ENCODE measurements at places on chromosomes 12 and 14.

GRCh38 chr14:100450049-100450448 is 126.9 kb downstream of the SLC25A47 start:
- DNase-seq, result no peak

- no peak for DNase-seq
Observed at GRCh38 chr14:33356181-33356580, 417.5 kb downstream of the NPAS3 start.

DNA sequence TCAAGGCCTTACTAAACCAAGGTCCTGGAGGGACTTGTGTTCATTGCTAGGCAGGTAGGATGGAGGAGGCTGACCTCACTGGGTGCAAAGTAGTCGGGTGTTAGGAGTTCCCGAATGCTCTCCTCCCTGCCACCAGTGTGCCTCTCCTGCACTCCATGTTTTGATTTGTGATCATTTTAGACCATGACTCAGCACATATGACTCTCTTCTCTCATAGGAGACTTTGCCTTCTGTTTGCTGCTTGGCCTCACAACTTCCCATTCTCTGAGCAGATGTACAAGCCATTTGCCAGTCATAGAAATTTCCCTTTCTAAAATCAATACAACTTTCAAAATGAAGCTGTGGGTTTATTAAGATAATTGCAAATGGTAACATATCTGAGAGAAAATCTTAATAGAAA is 46.6 kb upstream of the LRIG3 start:
- no peak for DNase-seq

- DNase-seq, result no peak
Observed at GRCh38 chr12:128823216-128823915, 392 bp downstream of the SLC15A4 start.

GRCh38 chr12:29519585-29520182 is 22.2 kb upstream of the OVCH1 start:
- DNase-seq, result no peak

DNA sequence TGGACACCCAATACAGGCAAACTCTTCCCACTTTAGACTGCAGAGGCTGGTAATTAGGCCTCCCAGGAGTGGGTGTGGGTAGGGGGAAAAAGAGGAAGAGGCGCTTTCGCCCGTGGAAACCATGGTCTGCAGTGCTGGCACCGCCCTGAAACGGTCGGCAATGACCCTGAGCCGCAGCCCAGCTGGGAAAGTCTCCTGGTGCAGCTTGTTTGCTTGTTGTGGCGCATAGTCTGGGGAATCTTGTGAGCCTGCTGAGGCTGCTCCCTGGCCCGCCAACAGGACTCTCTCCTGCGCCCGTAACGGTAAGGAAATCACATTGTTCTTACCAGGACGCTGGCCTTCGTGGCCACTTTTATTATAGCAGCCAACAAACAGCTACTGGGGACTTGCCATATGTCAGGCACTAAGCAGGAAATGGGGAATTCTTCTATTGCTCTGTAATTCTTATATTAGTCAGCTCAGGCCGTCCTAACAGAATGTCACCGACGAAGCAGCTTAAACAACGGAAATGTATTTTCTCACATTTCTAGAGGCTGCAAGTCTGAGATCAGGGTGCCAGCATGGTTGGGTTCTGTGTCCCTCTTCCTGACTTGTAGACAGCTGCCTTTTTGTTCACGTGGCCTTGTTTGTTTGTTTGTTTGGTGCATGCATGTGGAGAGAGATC is 52.5 kb upstream of the RIN3 start:
- DNase-seq, result no peak

GRCh38 chr12:9699898-9700605 is 30.5 kb downstream of the CLEC2D start:
- no peak for DNase-seq

- DNase-seq, result no peak
Observed at GRCh38 chr12:60980558-60980957, 1279.6 kb upstream of the USP15 start.

DNA sequence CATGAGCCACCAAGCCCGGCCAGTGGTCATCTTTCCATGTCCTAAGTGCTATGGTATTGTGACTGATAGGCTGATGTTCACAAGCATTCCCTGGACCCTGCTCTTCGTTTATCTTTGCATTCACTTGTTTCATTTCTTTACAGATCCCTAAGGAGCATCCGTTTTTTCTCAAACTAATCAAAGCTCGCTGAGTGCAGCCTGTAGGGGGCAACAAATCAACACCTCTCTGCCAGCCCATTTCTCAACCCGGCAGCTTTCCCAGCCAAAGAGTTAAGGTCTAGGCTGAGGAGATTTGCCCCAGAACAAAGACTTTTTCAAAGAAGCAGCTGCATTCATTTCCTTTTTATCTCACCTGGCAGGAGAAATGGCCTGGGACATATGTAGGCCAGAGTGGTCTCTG is 12.1 kb downstream of the SIRT4 start:
- DNase-seq, result no peak

GRCh38 chr12:71036526-71036925 is 116.0 kb upstream of the PTPRR start:
- no peak for DNase-seq

DNA sequence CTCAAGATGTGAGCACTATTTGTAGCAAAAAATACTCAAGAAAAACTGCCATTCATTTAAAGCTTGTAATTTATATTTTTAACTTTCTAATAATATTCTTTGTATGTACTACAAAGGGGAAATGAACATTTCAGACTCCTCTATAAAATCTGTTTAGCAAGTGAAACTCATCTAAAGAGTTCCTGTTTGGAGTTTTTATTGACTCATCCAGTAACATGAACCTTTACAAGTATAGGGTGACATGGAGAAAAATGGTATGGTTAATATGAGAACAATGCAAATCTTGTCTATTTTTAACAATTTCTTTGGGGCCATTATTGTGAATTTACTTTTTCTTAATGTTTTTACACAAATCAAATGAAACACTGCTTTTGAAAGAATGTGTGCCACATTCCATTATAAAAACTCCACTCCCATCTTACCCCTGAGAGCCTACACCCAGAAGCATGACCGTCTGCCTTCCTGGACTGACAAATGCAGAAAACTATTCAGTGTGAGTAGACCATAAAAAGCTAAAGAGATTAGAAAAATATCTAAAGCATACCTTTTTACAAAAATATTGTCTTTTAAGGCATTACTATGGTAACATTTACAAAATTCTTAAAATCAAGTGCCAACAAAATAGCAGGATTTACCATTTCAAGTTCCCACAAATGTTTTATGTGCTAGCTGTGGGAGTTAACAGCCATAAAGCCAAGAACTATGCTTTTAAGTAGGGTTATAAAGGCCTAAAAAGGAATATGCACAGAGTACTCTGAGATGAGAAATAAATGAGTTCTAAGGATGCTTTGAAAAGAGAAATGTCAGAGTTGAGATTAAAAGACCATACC is 144.0 kb downstream of the ADAMTS20 start:
- no peak for DNase-seq

GRCh38 chr14:85531141-85531586 is 1.2 kb downstream of the FLRT2 start:
- no peak for DNase-seq

GRCh38 chr12:81588235-81589008 is 170.7 kb downstream of the PPFIA2 start:
- no peak for DNase-seq
